Activated T-cell treated with anti-CD3 and anti-CD28 coated beads for 4 hours (primary cell): ENCODE measurements at places on chromosomes 13 and 19.

GRCh38 chr13:113804017-113804702, 45.1 kb downstream of the TMEM255B start:
- no peak for DNase-seq

DNA sequence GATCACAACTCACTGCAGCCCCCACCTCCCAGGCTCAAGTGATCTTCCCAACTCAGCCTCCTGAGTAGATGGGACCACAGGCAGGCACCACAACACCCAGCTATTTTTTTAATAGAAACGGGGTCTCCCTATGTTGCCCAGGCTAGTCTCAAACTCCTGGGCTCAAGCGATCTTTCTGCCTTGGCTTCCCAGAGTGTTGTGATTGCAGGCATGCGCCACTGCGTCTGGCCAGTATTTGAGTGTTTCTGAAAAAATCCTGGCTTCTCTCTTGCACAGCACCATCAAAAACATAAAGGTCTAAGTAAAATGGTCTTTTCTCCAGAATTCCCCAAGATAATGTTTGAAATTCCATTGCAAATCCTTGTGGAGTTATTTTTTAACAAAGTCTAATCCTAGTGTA, 47.8 kb downstream of the ELF1 start:
- no peak for DNase-seq

DNA sequence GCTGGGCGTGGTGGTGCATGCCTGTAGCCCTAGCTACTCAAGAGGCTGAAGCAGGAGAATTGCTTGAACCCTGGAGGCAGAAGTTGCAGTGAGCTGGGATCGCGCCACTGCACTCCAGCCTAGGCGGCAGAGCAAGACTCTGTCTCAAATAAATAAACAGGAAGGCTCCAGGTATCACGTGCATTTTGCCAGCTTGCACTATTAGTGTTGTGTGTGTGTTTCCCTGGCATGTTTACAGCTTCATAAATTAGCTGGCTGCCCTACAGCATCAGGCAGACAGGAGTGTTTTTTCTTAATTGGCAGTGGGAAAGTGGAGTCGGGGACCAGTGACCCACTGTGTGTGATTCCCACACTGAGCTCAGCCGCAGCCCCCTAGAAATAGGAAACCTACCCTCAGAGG, 32.6 kb downstream of the SHISA2 start:
- DNase-seq: no peak

GRCh38 chr19:44783545-44783944, 5.9 kb downstream of the CBLC start:
- no peak for DNase-seq

GRCh38 chr19:7871437-7872305, 2.5 kb downstream of the PRR36 start:
- peak; percentile 69 for DNase-seq

DNA sequence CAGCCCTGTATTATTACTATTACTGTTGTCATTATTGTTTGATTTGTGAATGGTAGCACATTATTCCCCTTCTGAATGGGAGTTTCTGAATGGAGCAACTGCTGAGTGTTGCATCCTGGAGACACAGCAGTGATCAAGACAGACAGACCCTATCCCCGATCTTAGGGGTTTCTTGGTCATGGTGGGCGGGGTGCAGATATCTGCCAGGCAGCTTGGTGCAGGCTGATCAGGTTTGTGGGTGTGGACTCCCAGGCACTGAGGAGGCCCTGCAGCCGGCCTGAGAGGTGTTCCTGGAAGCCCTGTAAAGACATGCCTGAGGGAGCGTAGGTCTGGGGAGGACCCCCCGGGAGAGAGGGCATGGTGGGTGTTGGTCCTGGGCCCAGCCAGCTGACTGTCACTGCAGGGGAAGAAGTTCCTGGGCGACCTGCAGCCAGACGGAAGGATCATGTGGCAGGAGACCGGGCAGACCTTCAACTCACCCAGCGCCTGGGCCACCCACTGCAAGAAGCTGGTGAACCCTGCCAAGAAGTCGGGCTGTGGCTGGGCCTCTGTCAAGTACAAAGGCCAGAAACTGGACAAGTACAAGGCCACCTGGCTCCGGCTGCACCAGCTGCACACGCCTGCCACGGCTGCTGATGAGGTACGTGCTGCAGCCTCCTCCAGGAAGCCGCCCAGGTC, 2.1 kb downstream of the MPND start:
- DNase-seq: no peak

GRCh38 chr13:86572115-86572514, 772.9 kb upstream of the SLITRK6 start:
- DNase-seq: no peak

DNA sequence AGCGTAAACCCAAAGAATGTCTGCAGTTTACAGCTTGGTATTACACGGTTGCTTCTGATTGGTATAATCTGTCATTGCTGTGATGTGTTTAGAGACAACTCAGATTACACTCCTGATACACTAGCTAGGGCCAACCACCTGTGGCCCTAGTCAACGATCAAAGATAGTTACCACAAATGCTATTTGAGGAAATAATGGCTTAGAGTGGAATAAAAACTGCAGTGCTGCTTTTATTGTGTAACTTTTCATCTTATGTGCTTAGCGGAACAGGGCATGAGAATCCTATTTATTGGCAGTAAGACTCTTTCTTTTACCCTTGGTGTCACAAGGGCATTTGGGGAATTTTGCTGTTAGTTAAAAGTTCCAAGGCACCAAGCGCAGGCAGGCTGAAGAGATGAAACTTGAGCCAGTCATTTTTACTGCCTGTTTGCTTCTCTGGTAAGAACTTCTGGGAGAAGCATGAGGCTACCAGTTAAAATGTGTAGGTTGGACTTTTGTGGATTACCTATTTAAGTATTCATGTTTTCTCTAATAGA, 363.3 kb downstream of the KCNRG start:
- no peak for DNase-seq

DNA sequence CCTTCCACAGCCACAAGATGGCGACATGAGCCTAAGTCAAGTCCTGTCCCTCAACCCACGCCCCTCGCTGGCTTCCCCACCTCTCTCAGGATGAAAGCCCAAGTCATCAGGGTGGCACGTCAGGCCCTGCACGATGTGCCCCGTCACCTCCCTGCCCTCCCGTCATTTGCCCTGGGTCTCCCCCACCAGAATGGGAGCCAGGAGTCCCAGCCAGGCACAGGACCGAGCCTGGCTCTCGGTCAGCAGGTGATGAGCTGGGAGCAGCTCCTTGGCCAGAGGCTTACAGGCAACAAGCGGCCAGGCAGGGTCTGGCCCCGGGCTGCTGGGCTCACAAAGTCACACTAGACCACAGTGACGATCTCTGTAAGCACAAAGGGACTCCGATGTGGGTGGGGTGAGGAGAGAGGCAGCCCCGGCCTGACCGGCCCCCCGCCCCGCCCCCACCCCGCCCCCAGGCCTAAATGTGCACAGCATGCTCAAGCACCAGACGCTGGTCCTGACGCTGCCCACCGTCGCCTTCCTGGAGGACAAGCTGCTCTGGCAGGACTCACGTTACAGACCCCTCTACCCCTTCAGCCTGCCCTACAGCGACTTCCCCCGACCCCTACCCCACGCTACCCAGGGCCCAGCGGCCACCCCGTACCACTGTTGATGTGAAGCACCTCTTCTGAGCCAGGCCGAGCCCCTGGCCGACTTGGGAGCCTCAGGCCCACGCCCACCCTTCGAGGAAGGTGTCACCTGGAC, 7.3 kb downstream of the MRPL4 start:
- DNase-seq: peak; percentile 91

GRCh38 chr19:34686455-34686854, 9.0 kb downstream of the ZNF302 start:
- DNase-seq: no peak

DNA sequence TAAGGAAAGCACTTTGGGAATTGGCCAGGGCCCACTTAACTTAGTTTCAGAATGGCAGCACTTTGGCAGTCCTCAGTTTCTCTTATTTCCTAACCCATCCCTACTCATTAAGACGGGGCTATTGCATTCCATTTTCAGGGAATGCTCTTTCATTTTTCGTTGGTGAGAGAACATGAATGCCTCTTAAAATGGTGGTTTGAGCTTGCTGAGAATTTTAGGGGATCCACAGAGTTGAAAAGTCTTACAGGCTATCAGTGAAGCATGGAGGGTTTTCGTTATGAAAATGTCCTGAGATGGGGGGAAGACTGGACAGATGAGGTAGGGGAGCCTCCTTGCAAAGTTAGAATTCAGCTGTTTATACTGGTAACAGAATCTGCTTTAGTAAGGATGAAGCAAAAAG, 71.4 kb downstream of the LRCH1 start:
- no peak for DNase-seq

GRCh38 chr13:92150606-92151005, 752.2 kb downstream of the GPC5 start:
- no peak for DNase-seq

DNA sequence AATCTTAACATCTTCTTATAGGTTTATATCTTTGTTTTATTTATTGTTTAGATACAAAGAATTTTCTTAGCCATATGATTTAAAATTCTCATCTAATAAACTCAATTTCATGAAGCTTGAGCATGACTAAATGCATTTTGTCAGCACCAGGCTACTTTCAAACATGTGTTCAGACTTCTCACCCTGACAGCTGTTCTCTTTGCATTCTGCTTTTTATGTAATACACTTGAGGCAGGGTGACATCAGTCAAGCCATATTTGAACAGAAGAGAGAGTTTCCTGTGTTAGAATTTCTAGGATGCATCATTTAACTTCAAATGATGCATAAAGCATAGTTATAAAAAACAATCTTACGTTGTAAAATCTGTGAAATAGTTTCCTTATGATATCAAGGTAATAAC, 1295.1 kb upstream of the PCDH20 start:
- no peak for DNase-seq
